ENCODE measurements at places on chromosomes 5 and 9.

GRCh38 chr9:92647671-92648473, 22.1 kb downstream of the IPPK start:
- DNase-seq, result no peak

- DNase-seq, result no peak
These were observed 16.7 kb upstream of the HSPB3 start for GRCh38 chr5:54438620-54439389.

- no peak for DNase-seq
These were observed 19.1 kb upstream of the RALGDS start for GRCh38 chr9:133140174-133140505.

DNA sequence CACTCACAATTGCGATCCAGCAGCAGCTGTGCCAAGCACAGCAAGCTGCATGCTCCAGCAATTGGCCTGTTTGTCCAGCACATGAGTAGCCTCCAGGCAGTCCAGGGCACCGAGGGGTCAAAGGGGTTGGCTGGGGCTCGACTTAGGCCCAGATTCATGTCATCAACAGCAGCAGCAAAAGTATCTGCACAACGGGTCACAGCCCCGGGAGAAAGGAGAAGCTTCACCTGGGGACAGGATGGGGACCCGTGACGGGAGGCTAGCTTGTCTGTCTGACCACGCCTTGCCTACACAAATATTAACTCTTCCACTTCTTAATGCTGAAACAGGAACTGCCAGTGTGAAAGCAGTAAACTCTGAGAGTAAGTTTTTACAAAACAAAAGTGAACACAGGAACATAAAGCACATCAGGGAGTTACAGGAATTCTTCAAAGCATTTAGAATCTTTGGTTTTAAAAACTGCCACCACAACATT, 191.2 kb downstream of the PIK3R1 start:
- DNase-seq, result no peak

GRCh38 chr9:86443992-86444391, 89.8 kb upstream of the TUT7 start:
- no peak for DNase-seq

GRCh38 chr5:180670586-180671359, 21.4 kb upstream of the FLT4 start:
- peak; percentile 69 for DNase-seq

DNA sequence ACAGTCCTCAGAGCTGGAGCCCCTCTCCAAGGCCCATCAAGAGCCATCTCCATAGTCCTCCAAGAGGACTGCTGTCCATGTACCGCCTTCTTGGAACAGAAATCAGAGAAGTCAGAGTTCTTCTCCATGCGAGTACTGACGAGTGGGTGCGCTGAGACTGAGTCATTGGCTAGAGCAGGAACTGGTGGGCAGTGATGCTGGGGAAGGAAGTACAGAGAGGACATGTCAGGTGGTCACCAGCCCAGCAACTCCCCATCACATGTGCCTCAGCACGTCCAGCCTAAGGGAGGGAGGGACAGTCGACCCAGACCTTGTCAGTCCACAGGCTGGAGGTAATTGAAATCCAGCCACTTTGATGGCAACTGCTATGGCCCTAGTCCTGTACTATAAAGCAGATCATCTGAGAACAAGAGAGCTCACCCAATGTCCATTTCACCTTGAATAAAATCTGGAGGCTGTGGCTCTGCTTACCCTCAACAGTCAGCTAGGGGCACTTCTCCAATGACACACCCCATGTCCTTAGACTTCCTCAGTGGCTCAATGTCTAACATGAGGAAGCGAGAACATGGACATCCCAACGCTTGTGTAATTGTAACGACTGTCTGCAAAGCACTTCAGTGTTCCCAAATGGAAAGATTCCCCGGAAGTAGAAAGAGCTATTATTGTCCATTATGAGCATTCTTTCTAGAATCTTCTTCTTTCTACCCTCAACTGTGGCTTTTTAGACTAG, 15.0 kb upstream of the FBP1 start:
- DNase-seq, result no peak

DNA sequence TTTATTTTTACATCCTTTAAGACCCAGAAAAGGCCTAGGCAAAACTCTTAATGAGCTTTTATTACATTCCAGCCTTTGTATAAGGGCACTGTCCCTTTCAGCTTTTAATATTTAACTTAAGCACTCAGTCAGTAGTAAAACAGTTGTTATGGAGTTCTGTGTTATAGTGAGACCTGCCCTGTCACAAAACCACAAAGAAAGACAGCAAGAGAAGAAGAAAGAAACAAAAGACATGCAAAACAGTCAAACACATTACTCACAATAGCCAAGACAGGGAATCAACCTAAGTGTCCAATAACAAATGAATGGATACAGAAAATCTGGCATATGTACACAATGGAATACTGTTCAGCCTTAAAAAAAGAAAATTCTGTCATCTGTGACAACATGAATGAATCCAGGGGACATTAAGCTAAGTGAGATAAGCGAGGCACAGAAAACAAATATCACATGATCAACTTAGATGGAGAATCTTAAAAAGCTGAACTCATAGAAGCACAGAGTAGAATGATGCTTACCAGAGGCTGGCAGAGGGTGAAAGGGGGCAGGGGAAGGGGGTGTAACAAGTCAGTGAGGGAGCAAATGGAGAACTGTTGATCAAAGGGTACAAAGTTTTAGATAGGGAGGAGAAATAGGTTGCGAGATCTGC, 63.8 kb upstream of the CCNG1 start:
- DNase-seq, result no peak

- DNase-seq, result no peak
These were observed 1.3 kb upstream of the PLPPR1 start for GRCh38 chr9:101027236-101027635.

GRCh38 chr5:73950441-73950873, 324.5 kb downstream of the ARHGEF28 start:
- DNase-seq, result no peak

DNA sequence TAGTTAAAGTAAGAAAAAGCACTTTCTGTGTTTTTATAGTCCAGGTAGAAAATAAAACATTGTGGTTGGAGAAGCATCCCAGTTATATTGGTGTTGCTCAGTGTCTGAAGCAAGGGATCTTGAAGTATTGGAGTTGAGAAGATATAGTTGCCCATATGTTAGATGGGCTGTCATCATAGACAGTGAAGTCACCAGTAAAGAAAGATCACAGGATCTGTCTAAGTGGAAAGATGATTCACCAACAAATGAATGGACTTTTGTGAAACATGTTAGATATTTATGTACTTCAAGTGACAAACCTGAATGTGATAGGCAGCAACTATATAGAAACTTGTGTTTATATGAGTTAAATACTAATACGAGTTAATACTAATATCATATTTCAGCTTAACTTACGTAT, 11.7 kb downstream of the OGN start:
- DNase-seq, result no peak

- no peak for DNase-seq
These were observed 190.3 kb upstream of the NMUR2 start for GRCh38 chr5:152595405-152595804.

DNA sequence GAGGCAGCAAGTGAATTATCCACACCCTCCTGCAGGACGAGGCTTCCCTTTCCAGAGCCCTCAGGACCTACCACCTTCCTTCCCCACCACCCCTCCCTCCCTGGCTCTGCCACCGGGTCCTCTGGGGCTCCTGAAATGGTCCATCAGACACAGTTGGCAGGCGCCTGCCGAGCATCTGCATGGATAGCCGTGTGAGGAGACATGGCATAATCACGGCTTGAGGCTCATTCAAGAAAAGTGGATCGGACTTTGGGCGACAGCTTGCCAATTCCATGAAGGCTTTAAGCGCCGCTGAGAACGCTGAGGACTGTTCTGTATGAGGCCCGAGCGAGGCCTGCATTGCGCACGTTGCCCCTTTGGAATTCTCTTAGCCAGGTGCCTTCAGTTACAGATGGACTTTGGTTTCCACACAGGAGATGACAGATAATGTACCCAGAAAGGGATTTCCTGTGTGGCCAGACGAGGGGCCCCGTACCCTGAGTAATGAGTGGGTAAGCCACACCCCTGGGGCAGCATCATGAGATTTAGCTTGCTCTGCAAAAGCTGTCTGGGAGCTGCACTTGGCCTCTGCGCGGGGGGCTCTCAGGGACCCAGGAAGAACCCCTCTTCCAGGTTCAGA, 179.8 kb downstream of the OLFM1 start:
- no peak for DNase-seq

DNA sequence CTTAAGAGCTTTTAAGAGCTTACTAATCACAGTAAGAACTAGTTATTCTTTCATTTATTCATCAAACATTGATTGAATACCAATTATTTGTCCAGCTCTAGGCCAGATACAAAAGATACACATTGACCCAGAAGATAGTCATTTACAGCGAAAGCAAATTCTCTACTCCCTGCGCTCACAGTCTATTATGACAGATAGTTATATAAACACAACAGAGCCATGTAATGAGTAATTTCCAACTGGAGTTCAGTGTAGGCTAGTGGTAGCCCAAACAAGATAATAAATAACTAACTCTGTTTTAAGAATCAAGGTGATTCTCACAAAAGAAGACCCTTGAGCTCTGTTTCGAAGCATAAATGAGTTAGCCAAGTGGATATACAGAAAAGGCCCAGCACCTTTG, 397.8 kb upstream of the TLE4 start:
- DNase-seq, result no peak

DNA sequence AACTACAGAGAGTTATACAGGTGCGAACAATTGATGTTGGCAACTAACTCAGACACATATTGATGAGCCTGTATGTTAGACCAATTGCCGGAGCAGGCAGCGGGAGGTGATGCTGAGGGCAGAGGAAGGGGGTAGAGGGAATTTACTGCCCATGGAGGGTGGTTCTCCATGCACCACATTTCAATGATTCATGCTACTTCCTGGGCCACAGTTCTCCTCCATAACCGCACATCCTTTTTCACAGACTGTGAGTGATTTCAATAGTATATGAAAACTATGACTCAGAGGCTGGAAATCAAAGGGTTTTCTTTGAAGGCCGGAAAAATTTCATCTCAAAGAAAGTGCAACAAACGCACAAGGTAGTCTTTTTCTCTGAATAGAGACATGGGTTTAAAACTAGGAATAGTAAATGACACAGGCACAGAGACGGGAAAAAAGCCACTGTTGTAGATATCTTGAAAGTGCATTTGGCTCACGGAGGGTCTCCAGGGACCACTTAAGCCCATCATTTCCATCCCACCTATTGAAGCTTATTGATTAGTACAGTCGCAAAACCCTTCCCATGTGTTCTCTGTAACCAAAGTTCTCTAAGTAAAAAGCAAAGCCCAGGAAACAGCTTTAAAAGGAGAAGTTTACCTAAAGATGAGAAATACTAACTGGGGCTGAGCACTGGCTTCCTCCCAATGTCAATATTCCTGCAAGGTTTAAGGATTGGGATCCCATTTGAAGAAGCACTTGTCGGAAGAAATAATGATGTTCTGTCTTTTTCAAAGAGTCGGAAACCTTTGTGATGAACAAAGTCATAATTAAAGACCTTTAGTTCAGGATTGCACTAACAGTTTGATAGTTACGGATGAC, 28.0 kb upstream of the ADAM19 start:
- DNase-seq, result no peak

DNA sequence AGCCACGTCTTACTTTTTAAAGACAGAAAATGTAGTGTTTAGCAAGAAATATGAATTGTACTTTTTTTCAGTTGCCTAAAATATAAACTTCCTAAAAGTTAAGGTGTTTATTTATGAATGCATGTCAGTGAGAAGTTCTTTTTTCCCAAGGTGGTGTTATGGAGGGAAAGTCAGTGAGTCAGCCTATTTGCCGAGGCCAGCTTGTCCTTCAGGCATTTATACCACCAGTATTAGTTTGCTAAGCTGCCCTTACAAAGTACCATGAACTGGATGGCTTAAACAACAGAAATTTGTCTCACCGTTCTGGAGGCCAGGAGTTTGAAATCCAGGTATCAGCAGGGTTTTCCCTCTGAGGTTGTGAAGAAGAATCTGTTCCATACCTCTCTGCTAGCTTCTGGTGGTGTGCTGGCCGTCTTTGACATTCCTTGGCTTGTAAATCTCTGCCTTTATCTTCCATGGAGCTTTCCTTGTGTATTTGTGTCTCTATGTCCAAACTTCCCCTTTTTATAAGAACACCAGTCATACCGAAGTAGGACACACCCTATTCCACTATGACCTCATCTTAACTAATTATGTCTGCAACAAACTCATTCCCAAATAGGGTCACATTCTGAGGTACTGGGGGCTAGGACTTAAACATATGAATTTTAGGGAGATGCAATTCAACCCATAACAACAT, 38.4 kb downstream of the PRKACG start:
- no peak for DNase-seq

- peak; percentile 84 for DNase-seq
These were observed 53.5 kb upstream of the GRIN3A start for GRCh38 chr9:101791938-101792337.

- DNase-seq, result no peak
These were observed 24.4 kb upstream of the RNF38 start for GRCh38 chr9:36424289-36425055.

- no peak for DNase-seq
These were observed 28.5 kb downstream of the IL6ST start for GRCh38 chr5:55966284-55966683.

DNA sequence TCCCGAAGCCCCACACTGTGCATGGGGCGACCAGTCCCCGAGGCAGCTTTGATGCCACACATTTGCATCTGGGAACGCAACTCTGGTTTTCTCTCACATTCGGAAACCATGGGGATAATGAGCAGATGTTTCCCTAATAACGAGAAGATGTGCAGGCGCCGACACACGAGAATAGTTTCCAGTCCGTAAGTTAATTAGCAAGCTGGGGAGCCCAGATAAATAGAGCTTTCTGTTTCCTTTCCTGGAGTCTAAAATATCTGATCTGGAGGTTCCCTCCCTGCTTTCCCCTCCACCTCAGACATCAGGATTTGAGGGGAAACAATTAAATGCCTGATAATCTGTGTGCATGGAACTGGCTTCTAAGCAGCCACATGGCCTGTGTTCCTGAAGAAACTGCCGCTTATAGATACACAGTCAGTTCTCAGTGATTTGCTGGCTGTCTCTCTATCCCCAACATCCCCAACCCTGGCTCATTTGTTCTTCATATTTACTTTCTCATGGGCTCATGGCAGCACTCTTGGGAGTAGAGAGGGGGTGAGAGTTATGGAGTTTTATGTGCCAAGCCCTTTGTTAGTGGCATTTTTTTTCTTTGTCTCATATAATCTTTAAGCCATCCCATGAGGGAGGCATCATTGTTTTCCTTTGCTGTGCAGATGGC, 62.8 kb downstream of the PDZD2 start:
- DNase-seq, result no peak

DNA sequence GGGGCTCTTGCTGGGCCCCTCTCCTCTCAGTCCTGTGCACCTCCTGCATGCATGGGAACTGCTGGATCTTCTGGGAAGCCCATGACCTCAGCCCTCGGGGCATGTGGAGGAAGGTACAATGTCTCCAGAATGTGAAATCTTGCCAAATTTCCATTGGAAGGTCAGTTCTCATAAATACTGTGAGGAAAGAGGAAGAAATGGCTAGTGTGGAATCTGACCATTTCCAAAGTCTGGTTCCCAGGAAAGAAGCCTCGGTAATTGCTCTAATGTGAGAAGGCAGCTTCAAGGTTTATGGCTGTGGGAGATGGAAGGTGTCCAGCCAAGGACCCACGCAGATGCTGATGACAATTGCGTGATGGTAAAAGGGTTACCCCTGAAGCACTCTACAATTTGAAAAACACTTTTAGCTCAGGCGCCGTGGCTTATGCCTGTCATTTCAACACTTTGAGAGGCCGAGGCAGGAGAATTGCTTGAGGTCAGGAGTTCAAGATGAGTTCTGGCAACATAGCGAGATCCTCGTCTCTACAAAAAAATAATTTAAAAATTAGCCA, 8.1 kb upstream of the IL17B start:
- DNase-seq, result no peak

Data from islet precursor cell (in vitro differentiated cells).